ENCODE measurements at places on chromosomes 7 and 10. TPM values are rescaled to one million over a fixed set of nuclear protein-coding genes. Genes with fewer than 3 reads are reported as not detected.

The GNG11 gene
- total RNA-seq, result 32.2 TPM

The GDF10 gene
- total RNA-seq, result 0.13 TPM

The SMO gene
- total RNA-seq, result 13.8 TPM

The AASS gene
- total RNA-seq, result 0.12 TPM

The HKDC1 gene
- 9.3 TPM for total RNA-seq

The SPDYE11 gene
- not detected for total RNA-seq

The SDK1 gene
- total RNA-seq, result 0.50 TPM

The FAM204A gene
- total RNA-seq, result 68.3 TPM

The IL15RA gene
- 2.3 TPM for total RNA-seq

The TNKS2 gene
- 23.9 TPM for total RNA-seq

The CNNM2 gene
- 5.2 TPM for total RNA-seq

The FAM25A gene
- total RNA-seq, result not detected

The SUN3 gene
- total RNA-seq, result 0.13 TPM

The MAGI2 gene
- total RNA-seq, result 0.45 TPM

The STEAP1B gene
- total RNA-seq, result not detected

The CALY gene
- total RNA-seq, result 0.32 TPM

The DKK1 gene
- 387 TPM for total RNA-seq

The SVOPL gene
- total RNA-seq, result not detected

The C7orf33 gene
- not detected for total RNA-seq

The HABP2 gene
- total RNA-seq, result 0.14 TPM

All from A549 treated with dexamethasone at 1 μM for 4 hours (cell line).